ENCODE measurements at places on chromosomes 1 and 21.

- H3K27ac ChIP-seq = no peak overlapping the region
- no peaks in the 10 kb centered on the region for H3K36me3 ChIP-seq
- peak; percentile 60 for DNase-seq
- H3K4me3 ChIP-seq = no peak overlapping the region
- peaks cover 2% of the 10 kb centered on the region for H3K27me3 ChIP-seq
- no peaks in the 10 kb centered on the region for H3K4me1 ChIP-seq
Observed at GRCh38 chr1:147892731-147893214, 9.8 kb upstream of the GJA8 start.

DNA sequence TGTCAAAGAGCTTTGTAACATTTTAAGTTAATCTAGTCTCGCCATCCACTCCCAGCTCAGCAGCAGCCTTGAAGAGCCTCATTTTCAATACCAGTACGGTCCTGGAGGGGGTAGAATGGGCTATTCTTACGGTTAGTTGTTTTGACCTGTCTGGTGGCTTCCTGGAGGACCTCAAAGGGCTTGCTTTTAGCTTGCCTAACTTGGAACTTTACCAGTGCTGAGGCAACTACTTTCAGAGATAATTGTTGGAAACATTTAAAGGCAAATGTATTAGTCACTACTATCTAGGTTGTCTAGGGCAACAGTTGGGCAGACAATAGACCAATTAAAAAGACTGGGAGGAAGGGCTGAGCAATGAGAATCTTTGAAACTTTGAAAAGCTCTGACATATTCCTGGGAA is 56.0 kb downstream of the TTLL7 start:
- H3K27ac ChIP-seq = no peak overlapping the region
- DNase-seq = no peak
- no peaks in the 10 kb centered on the region for H3K36me3 ChIP-seq
- no peaks in the 10 kb centered on the region for H3K4me1 ChIP-seq
- no peaks in the 10 kb centered on the region for H3K27me3 ChIP-seq

DNA sequence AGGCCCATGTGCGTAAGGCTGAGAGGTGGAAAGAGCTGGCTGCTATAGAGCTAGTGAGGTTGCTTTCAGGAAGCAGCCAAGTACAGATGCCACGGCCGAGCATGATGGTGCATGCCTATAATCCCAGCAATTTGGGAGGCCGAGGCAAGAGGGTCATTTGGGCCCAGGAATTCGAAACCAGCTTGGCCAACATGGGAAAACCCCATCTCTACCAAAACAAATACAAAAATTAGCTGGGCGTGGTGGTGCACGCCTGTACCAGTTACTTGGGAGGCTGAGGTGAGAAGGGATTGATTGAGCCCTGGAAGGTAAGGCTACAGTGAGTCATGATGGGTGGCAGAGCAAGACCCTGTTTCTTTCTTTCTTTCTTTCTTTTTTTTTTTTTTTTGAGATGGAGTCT is 2.7 kb downstream of the CCDC24 start:
- no peak overlapping the region for H3K27ac ChIP-seq
- no peak for DNase-seq
- H3K4me1 ChIP-seq = peaks cover 15% of the 10 kb centered on the region
- no peaks in the 10 kb centered on the region for H3K36me3 ChIP-seq

DNA sequence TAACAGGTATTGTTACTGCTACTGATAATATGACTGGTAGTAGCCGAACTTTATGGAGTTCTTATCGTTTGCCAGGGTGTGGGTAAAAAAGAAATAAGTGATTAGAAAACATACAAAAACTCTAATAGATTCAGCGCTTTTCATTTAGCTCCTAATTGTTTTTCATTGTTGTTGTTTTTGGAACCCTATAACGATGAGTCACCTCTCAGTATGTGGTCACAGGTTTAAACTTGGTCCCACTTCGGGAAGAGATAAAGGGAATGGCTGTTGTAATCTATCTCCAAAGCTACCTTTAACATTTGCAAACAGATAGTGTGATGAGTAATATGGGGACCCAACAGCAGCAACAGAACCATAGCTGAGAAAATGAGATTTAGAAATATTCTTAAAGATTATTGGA is 62.7 kb upstream of the BCL10 start:
- H3K27ac ChIP-seq = no peak overlapping the region
- H3K27me3 ChIP-seq = peaks cover 3% of the 10 kb centered on the region
- H3K4me1 ChIP-seq = no peaks in the 10 kb centered on the region
- peak; percentile 21 for DNase-seq
- H3K4me3 ChIP-seq = no peak overlapping the region
- no peaks in the 10 kb centered on the region for H3K36me3 ChIP-seq

GRCh38 chr1:110100335-110100734 is 11.9 kb upstream of the UBL4B start:
- no peak overlapping the region for H3K27ac ChIP-seq
- no peaks in the 10 kb centered on the region for H3K36me3 ChIP-seq
- no peak overlapping the region for H3K4me3 ChIP-seq
- peaks cover 13% of the 10 kb centered on the region for H3K27me3 ChIP-seq

- no peaks in the 10 kb centered on the region for H3K36me3 ChIP-seq
- no peak overlapping the region for H3K4me3 ChIP-seq
- H3K4me1 ChIP-seq = no peaks in the 10 kb centered on the region
- no peak for DNase-seq
- no peak overlapping the region for H3K27ac ChIP-seq
Observed at GRCh38 chr1:231918239-231919015, 291.8 kb downstream of the DISC1 start.

DNA sequence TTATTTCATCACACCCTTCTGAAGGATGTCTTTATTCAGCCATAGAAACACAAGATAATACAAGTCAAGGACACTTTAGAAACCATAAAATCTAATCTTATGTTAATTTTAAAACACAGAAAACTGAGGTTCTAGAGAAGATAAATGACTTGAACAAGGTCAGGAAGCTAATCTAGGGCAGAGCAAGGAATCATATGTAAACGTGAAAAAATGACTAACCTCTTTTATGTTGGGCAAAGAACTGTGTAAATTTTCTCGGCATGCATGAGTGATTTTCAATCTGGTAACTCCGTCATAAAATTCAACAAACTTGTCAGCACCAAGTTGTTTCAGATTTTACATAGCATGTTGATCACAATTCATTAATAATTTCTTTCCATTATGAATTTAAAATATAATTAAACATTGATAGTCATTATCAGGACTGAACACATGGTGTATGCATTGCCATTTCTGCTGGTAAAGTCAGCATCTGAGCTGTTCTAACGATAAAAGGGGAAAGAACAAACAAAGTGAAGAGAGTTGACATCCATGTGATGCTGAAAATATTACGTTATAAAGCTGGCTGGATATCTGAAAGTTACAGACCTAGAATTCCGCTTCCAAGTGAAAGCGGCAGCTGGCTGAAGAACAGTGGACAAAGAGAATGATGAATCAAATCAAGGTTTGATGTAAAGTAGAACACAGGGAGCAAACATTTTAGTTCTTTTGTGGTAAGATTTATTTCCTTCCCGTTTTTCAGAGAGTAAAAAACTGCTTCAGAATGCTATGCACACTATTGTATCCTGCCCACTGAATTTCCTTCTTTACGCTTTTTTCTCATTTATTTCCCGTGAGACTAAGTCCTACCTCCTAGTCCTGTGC is 1037.4 kb upstream of the TMPRSS15 start:
- peak overlapping the region; percentile 52 for H3K27ac ChIP-seq
- peak; percentile 8 for DNase-seq
- H3K27me3 ChIP-seq = no peaks in the 10 kb centered on the region
- H3K36me3 ChIP-seq = no peaks in the 10 kb centered on the region
- no peak overlapping the region for H3K4me3 ChIP-seq

DNA sequence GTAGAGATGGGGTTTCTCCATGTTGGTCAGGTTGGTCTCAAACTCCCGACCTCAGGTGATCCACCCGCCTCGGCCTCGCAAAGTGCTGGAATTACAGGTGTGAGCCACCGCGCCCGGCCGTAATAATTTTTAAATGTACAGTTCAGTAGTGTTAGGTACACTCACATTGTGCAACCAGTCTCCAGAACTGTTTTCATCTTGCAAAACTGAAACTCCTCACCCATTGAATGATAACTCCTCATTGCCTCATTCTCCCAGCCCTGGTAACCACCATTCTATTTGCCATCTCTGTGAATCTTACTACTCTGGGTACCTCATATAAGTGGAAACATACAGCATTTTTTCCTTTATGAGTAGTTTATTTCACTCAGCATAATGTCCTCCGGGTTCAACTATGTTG is 3.4 kb downstream of the NLRP3 start:
- H3K4me1 ChIP-seq = no peaks in the 10 kb centered on the region
- no peaks in the 10 kb centered on the region for H3K36me3 ChIP-seq
- no peak for DNase-seq
- H3K27me3 ChIP-seq = peaks cover 78% of the 10 kb centered on the region

GRCh38 chr1:91744953-91745639 is 140.9 kb downstream of the TGFBR3 start:
- no peaks in the 10 kb centered on the region for H3K27me3 ChIP-seq
- no peaks in the 10 kb centered on the region for H3K4me1 ChIP-seq
- no peak overlapping the region for H3K27ac ChIP-seq
- H3K36me3 ChIP-seq = no peaks in the 10 kb centered on the region
- H3K4me3 ChIP-seq = no peak overlapping the region
- no peak for DNase-seq

DNA sequence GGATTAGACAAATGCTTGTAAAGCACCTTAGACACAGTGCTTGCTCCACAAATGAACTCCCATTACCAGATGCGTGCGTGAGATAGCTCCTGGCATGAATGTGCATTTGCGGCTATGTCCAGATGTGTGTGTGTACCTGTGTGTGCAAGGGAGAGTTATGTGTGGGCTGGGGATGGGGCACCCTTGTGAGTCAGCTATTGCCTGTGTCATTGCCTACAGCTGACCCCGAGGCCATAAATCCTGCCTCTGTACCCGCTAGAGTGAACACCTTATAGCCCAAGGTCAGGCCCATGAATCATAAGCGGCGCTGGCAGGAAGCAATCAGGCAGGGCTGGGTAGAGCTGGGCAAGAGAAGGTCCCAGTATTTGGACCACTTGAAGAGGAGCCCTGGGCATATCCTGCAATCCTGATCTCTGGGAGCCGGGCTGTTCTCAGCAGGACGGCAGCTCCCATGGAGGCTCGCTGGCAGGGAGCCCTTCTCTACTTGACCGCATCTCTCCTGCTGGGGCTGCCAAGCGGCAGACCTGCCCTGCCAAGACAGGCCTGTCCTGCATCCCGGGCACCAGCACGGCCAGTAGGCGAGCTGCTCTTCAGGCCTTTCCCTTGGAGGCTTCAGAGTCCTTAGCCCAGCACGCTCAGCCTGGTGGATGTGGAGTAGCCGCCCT is 86.4 kb downstream of the TMEM53 start:
- peak; percentile 75 for DNase-seq
- H3K4me1 ChIP-seq = peaks cover 8% of the 10 kb centered on the region
- H3K4me3 ChIP-seq = no peak overlapping the region

DNA sequence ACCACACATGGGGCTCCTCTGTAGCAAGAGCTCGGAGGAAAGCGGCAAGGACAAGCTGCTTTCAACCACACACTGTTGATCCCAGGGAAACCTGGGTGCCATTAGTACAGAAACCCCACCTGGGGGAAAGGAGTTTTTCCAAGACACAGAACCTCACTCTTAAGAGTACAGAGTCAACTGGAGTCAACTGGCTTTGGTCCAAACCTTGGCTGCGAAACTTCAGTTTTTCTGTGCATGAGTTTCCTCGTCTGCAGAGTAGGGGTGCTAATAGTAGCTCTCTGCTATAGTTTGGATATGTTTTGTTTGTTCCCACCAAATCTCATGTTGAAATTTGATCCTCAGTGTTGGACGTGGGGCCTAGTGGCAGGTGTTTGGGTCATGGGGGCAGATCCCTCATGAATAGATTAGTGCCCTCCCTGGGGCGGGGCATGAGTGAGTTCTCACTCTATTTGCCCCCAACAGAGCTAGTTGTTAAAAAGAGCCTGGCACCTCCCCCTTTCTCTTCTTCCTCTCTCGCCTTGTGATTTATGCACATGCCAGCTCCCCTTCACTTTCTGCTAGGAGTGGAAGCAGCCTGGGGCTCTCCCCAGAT is 161.1 kb downstream of the PIGK start:
- H3K27me3 ChIP-seq = no peaks in the 10 kb centered on the region
- DNase-seq = no peak

DNA sequence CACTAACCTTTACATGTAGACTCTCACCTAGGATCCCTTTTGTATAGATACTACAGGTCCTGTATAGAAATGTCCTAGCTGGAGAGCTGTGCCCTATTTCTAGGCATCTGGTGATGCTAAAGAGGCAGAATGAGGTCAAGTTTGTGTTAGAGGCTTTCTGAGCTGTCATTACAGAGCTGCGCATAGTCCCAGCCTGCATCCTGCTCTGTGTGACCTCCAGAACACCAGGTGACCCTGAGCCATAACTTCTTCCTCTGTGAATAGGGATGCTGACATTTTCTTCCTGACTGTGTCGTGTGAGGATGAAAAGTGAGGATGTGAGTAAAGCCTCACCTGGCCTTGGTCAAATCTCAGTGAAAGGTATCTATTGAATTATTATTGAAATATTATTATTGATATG is 66.3 kb downstream of the GLUL start:
- H3K4me1 ChIP-seq = peaks cover 10% of the 10 kb centered on the region
- H3K27me3 ChIP-seq = no peaks in the 10 kb centered on the region
- no peaks in the 10 kb centered on the region for H3K36me3 ChIP-seq
- no peak overlapping the region for H3K4me3 ChIP-seq
- no peak for DNase-seq

DNA sequence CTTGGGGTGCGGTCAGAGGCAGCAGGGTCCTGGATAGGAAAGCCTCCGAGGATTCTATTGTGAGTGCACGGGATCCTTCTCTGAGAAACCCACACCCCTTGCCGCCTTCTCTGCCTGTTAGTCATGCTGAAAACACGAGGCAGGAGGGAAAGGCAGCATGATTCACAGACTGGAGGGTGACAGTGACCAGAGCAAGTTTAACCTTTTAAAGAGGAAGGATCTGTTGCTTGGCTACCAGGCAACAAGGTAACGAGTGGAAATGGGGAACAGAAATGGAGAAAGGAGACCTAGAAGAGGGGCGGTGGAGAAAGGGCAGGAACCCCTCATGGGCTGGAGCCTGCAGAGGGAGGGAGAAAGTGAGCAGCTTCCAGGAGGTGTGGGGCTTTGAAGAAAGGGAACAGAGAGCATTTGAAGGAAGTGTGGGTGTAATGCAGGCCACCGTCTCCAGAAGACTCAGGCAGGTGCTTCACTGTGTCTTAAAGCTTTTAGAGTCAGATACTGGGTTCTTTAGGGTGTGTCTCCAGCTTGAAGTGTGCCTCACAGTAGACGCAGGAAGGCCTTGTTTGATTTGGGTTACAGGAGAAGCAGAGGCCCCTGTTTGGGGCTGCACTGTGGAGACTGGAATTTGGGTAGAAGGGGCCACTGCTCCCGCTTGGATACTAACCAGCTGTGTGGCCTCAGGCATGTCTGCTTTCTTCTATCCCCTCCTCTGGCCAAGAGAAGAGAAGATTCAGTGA is 19.1 kb downstream of the OPTC start:
- no peak for DNase-seq
- H3K4me1 ChIP-seq = no peaks in the 10 kb centered on the region
- H3K27me3 ChIP-seq = peaks cover 61% of the 10 kb centered on the region
- no peaks in the 10 kb centered on the region for H3K36me3 ChIP-seq
- no peak overlapping the region for H3K4me3 ChIP-seq

DNA sequence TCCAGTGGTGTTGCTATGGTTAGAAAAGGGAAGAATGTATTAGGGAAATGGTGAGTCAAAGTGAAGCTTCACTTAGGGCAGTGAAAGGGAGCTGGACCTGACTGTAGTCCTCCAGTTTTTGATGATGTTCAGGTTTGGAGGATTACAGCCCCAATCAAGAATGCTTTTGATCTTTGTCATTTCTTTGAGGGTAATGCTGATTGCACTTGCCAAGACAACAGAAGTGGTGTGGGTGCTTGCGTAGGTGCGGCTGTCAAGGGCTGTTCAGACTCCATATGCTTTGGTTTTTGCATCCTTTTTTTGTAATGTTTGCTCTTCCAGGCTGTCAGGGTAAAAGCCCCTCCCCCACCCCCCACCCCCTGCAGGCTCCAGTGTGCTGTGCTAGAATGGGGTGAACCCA is 38.9 kb downstream of the HHAT start:
- no peak overlapping the region for H3K27ac ChIP-seq
- no peaks in the 10 kb centered on the region for H3K36me3 ChIP-seq
- DNase-seq = no peak
- H3K27me3 ChIP-seq = no peaks in the 10 kb centered on the region

All from K562 (cell line).